Stimulated activated CD8-positive, alpha-beta memory T cell treated with anti-CD3 and anti-CD28 coated beads, Interleukin-2, amount 100 ng/mL, for 48 hours (primary cell): ENCODE measurements at places on chromosomes 6 and 20.
A peak's percentile ranks its signal among the peaks of the same experiment; 100 is the strongest.

GRCh38 chr6:42104804-42105125 lies 37.7 kb downstream of the C6orf132 start:
- no peak for DNase-seq

DNA sequence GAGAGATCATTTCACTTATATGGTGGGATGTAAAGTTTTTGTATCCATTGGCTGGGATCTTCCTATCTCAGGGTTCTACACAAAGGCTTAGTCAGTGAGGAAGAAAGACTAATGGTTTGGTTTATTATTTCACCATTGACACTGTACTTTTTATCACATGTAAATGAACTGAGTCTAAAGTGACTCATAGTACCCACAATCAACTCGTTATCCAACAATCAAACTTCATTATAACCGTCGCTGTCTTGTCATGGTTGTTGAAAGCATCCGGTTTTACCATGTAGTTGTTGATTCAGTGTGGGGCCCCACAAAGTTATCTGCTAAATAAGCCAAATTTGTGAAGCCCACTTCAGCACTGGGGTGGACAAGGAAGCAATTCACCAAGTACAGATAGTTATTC lies 55.8 kb upstream of the MTRF1L start:
- no peak for DNase-seq

GRCh38 chr6:2197177-2197671 lies 48.2 kb downstream of the GMDS start:
- no peak for DNase-seq

DNA sequence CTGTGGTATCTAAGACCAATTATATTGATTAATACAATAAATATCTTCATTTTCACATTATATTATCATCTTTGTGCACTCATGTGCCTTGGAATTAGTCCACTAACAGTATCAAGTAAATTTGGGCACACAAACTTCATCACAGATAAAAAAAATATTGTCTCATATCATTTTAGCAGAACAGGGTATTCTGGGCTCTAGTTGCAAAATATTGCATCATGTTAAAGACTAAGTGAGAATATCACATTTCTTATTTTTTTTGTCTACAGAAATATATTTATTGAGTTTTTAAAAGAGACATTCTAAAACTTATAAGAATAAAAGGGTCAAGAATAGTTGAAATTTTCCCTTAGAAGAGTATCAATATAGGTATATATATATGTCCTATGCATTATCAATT lies 754.1 kb upstream of the MAN1A1 start:
- DNase-seq = no peak

DNA sequence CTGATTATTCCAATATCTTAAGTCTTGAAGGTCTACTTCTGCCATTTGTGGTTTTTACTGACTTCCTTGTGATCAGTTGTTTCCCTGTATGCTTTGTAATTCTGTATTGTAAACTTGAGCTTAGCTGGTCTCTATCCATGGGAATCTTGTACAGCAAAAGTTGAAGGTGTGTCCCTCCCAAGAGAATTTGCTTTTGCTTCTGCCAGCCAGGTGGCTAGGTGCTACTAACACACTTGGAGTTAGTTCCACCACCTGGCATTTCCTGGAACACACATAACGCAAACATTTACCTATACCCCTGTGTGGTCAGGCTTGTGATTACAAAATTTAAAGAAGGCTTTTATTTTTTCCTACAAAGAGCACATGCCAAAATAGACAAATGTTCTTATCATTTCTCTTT lies 141.2 kb downstream of the GRM4 start:
- DNase-seq = no peak

- DNase-seq = no peak
Measured at GRCh38 chr6:168273441-168274036, 46.0 kb downstream of the DACT2 start.

DNA sequence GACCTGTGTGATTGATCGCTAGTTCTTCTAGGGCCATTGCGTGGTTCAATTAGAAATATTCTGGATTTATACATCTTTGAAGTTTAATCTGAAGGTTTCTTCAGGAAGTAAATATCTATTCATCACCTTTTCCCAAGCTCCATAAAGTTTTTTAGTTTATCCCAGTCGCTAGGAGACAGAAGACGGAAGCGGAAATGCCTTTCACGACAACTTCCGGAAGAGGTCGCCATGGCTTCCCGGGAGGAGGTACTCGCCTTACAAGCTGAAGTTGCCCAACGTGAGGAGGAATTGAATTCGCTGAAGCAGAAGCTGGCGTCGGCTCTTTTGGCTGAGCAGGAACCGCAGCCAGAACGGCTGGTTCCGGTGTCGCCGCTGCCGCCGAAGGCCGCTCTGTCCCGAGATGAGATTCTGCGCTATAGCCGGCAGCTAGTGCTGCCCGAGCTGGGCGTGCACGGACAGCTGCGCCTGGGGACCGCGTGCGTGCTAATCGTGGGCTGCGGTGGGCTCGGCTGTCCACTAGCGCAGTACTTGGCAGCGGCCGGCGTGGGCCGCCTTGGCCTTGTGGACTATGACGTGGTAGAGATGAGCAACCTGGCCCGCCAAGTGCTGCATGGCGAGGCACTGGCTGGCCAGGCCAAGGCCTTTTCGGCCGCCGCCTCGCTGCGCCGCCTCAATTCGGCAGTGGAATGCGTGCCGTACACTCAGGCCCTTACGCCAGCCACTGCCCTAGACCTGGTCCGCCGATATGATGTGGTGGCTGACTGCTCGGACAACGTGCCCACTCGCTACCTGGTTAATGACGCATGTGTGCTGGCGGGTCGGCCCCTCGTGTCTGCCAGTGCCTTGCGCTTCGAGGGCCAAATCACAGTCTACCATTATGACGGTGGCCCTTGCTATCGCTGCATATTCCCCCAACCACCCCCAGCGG lies at the start of gene MOCS3:
MOCS3 (plus strand) TSS at position 204 of the 928 bp plus-strand sequence; CDS start at position 229, 25 bp downstream.
- peak; percentile 54 for DNase-seq

- DNase-seq = no peak
Measured at GRCh38 chr6:98039904-98040607, 757.0 kb upstream of the MMS22L start.

- DNase-seq = no peak
Measured at GRCh38 chr20:13173201-13173600, 47.9 kb upstream of the ISM1 start.

DNA sequence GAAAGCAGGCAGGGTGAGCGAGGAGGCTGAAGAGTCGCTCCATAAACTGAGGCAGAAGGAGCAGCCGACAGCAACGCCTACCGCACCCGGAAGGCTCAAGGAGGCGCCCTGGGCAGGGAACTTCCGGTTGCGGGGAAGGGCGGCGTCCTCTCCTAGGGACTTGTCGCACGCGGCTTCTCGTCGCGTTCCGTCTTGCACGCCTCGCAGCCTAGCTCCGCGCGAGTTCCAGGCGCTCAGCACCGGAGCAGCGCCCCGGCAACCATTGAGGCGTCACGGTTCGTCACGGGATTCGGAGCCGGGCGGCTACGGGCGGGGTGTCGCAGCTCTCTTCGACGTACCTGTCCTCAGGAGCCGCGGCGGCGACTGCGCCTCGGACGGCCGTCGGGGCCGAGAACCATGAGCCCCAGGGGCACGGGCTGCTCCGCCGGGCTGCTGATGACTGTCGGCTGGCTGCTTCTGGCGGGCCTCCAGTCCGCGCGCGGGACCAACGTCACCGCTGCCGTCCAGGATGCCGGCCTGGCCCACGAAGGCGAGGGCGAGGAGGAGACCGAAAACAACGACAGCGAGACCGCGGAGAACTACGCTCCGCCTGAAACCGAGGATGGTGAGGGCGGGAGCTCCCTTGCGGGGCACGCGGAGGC lies at the start of gene SPACA1:
SPACA1 (plus strand) TSS at position 332 of the 641 bp plus-strand sequence; CDS start at position 397, 65 bp downstream.
- no peak for DNase-seq

- no peak for DNase-seq
Measured at GRCh38 chr6:79269877-79270276, 35.4 kb upstream of the HMGN3 start.

DNA sequence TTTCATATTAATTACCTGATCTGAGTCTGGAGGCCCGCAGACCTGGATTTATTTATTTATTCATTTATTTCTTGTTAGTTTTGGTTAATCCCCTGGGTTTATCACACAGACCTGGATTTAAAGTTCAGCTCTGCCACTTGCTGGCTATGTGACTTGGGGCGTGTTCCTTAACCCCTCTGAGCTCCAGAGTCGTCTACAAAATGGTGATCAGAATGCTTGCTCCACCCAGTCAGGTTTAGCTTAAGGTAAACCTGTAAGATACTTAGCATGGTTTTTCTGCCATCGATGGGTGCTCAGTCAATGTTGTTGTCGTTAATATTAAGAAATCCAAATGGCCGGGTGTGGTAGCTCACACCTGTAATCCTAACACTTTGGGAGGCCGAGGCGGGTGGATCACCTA lies 23.4 kb downstream of the SHLD1 start:
- no peak for DNase-seq

GRCh38 chr6:142737368-142738034 lies 207.5 kb downstream of the HIVEP2 start:
- DNase-seq = no peak

DNA sequence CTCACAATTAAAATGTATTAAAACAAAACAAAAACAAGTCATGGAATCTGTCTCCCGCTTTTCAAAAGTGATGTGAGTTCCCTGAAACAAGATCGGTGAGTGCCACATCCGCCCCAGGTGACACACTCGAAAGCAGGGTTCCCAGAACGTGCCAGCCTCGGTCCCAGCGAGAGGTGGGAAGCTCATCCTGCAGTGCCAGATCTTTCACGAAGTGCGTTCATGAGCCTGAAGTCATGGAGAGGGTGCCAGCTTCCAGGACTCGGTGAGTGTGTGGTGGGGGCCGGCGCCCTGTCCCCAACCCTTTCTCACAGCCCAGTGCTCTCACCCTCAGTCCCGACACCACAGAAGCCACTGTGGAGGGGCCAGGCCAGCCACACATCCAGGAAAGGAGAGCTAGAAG lies 127.4 kb downstream of the WDR27 start:
- DNase-seq = no peak

DNA sequence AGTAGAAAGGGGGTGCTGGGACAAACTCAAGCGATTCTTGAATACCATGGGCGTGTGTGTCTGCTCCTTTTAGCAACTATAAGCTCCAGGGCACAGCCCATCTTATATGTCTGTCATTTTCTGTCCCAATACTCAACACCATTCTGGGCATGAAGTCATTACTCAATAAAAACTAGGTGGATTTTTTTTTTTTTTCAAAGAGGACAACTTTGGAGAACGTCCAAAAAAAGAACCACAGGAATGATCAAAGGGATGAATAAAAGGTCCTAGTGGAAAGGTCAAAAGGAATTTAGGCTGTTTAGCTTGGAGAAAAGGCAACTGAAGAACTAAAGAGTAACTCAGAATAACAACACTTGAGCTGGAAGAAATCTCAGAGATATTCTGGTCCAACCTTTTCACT lies 24.4 kb downstream of the UQCC1 start:
- DNase-seq = no peak

GRCh38 chr6:12572896-12573827 lies 143.4 kb upstream of the PHACTR1 start:
- no peak for DNase-seq

GRCh38 chr6:70241991-70242420 lies 60.9 kb downstream of the COL9A1 start:
- DNase-seq = no peak

DNA sequence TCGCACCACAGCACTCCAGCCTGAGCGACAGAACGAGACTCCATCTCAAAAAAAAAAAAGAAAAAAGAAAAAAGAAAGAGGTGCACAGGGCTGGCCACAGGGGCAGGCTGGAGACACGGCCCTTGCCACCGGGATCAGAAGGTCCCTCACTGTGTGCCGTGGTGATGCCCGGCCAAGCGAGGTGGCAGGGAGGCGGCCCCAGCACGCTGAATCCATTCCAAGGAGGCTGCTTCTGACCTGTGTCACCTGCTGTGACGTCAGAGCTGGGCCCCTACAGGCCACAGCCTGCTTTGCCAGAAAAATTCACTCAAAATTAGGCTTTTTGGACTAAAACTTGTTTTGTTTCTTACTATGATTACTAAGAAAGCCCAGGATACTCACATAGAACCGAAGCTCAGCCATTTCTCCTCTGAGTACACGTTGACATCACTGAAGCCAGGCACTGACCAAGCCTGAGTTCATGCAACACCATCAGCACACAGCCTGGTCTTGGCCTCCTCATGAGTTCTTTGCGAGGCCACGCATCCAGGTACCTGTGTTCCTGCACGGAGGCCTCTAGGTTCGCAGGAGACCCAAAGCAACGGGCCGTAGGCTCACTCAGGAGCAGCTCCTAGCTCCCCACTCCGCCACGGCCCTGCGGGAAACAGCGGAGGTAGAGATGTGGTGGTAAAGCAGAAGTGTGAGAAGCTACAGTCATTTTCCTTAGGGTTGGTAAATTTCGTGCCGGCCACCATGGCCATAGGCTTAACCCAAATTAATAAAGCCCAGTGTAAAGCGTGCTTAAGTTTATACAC lies 67.8 kb downstream of the THBS2 start:
- DNase-seq = no peak

DNA sequence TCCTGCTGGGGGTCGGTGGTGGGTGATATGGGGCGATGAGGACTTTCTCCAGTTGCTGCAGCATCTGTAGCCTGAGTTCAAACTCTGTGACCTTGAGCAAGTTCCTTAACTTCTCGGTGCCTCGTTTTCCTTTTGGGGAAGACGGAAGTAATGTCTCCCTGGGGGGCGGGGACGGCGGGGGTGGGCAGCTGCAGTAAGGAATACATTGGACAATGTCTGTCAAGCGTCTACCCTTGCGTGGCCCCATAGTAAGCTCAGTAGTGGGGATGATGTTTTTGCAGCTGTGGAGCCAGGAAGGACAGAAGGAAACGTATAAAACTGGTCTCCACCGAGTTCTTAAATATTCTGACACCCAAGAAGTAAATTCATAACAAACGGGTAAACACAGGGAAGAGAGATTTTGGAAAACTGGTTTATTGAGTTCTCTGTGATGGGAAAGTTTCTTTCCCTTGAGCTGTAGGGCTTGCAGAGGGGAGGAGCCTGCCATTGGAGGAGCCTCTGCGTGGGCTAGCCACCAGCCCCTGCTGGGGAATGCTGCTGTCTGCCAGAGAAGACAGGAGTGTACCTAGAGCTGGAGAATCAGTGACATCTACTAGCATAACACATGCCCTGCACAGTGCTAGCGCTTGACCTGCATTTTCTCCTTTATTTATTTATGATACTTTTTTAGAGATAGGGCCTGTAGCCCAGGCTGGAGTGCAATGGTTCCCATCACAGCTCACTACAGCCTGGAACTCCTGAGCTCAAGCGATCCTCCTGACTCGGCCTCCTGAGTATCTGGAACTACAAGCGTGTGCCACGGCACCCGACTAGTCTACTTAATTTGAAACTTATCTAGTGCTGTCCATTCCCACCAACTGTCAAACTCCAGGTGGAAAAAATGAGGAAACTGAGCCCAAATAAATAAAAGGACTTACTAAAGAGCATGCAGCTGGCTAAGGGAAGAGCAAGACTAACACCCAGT lies 1.2 kb upstream of the ACSS1 start:
- no peak for DNase-seq

- DNase-seq = no peak
Measured at GRCh38 chr6:12331474-12331873, 41.3 kb downstream of the EDN1 start.

DNA sequence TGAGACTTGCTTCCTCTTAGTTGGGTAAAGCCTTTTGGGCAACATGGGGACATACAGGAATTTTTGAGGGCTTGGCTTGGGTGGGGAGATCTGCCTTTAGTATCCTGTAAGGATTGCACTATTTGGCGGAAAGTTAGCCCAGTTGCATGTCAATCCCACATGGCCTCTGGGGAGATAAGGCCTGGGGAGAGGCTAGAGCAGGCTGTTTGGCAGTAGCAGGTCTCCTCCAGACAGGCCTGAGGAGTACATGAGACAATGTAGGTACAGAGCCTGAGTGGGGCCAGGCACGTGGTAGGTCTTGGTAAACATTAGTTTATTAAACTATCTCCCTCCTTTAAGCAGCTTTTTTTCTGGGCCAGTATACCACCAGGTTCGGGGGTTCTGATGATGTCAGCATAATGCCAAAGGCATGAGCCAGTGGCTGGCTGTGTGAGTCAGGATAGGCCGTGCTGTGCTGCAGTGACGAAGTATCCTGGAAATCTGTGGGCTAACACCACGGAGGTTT lies 147.9 kb downstream of the VEGFA start:
- DNase-seq = no peak
